BJ (cell line): ENCODE measurements at places on chromosomes 5 and 9. TPM values are rescaled to one million over a fixed set of nuclear protein-coding genes. Genes with fewer than 3 reads are reported as not detected.

The STPG3 gene
- not detected in 2 replicates for polyA plus RNA-seq

- DNase-seq = no peak
Measured at GRCh38 chr9:74412236-74412979, 84.7 kb upstream of the RORB start.

- DNase-seq = peak; percentile 27
Measured at GRCh38 chr5:150436141-150436680, 13.3 kb downstream of the RPS14 start.

The CATSPER3 gene
- polyA plus RNA-seq = 0.38 and 0.43 TPM in 2 replicates

The SMIM3 gene
- 43.7 and 45.0 TPM in 2 replicates for polyA plus RNA-seq
